Activated naive CD8-positive, alpha-beta T cell treated with anti-CD3 and anti-CD28 coated beads for 36 hours (primary cell): ENCODE measurements at places on chromosomes 5 and 9. TPM values are rescaled to one million over a fixed set of nuclear protein-coding genes. Genes with fewer than 3 reads are reported as not detected.
A peak's percentile ranks its signal among the peaks of the same experiment; 100 is the strongest.

DNA sequence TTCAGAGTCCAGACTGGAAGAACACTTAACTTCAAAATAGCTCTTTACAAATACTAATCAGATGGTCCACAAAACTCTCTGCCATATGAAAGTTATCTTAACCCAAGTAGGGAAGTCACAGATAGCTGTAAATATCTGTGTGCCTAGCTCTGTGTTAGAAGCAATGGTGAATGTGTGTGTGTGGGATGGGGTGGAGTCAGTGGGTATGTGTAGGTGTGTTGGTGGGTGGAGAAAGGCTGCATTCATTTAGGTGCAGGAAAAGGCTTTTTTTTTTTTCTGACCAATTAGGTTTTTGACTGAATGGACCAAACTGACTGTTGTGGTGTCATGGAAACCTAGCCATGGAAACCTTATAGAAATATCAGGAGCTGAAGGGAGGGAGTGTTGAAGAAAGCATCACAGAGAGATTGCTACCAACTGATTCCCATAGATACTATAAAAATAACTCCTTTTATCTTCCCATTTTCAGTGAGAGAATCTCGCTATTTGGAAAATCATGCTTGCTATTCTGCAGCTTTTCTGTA, 156.2 kb upstream of the NR3C1 start:
- peaks cover 13% of the 10 kb centered on the region for H3K4me1 ChIP-seq
- no peaks in the 10 kb centered on the region for H3K36me3 ChIP-seq
- no peaks in the 10 kb centered on the region for H3K27me3 ChIP-seq

DNA sequence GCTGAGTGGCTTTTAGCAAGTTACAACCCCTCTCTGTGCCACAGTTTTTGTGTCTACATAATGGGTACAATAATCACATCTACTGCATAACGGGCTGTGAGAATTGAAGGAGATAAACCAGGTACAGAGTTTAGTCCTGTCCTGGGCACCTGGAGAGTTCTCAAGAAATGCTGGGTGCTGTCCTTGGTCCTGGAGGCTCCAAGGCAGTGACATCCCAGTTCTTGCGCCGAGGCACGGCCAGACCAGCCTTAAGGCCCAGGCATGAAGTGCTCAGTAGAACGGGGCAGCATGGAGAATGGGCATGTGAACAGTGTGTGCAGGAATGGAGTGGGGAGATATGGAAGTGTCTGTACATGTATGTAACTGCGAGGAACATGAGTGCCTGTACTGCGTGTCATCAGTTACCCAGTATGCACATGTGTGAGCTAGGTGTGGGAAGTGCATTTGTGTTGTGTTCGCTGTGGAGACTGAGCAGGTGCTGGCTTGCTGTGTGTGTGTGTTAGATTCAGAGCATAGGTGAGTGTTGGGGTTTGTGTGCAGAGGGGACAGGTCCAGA, 6.3 kb upstream of the UNC5A start:
- no peak overlapping the region for H3K4me3 ChIP-seq
- H3K36me3 ChIP-seq = no peaks in the 10 kb centered on the region
- no peak overlapping the region for H3K27ac ChIP-seq
- H3K27me3 ChIP-seq = peaks cover 57% of the 10 kb centered on the region
- no peaks in the 10 kb centered on the region for H3K4me1 ChIP-seq

GRCh38 chr9:88418715-88419540, 30.7 kb downstream of the SPIN1 start:
- H3K27ac ChIP-seq = peak overlapping the region; percentile 79
- no peaks in the 10 kb centered on the region for H3K27me3 ChIP-seq
- no peak overlapping the region for H3K4me3 ChIP-seq
- DNase-seq = peak; percentile 24

DNA sequence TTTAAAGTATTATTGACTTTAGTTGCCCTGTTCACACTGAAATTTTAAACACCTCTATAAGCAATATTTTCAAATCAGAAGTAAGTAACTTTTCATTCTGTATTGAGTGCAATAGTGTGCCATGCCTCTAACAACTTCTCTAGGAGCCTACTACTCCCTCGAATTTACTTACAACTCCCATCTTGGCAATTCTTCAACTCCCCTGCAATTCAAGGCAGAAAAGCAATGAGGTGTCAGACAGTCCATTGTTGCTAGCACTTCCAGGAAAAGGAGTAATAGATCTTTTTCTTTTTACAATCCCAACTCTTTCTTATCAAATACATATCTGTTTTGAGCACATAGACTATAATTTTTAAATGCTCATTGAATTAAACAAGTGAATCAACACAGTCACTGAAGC, 222.7 kb upstream of the PUM3 start:
- H3K4me1 ChIP-seq = no peaks in the 10 kb centered on the region
- DNase-seq = no peak
- no peaks in the 10 kb centered on the region for H3K36me3 ChIP-seq
- no peak overlapping the region for H3K4me3 ChIP-seq
- no peak overlapping the region for H3K27ac ChIP-seq

- no peak overlapping the region for H3K27ac ChIP-seq
- no peak for DNase-seq
- H3K4me3 ChIP-seq = no peak overlapping the region
- no peaks in the 10 kb centered on the region for H3K36me3 ChIP-seq
- no peaks in the 10 kb centered on the region for H3K27me3 ChIP-seq
Measured at GRCh38 chr5:14123974-14124482, 19.1 kb upstream of the TRIO start.

DNA sequence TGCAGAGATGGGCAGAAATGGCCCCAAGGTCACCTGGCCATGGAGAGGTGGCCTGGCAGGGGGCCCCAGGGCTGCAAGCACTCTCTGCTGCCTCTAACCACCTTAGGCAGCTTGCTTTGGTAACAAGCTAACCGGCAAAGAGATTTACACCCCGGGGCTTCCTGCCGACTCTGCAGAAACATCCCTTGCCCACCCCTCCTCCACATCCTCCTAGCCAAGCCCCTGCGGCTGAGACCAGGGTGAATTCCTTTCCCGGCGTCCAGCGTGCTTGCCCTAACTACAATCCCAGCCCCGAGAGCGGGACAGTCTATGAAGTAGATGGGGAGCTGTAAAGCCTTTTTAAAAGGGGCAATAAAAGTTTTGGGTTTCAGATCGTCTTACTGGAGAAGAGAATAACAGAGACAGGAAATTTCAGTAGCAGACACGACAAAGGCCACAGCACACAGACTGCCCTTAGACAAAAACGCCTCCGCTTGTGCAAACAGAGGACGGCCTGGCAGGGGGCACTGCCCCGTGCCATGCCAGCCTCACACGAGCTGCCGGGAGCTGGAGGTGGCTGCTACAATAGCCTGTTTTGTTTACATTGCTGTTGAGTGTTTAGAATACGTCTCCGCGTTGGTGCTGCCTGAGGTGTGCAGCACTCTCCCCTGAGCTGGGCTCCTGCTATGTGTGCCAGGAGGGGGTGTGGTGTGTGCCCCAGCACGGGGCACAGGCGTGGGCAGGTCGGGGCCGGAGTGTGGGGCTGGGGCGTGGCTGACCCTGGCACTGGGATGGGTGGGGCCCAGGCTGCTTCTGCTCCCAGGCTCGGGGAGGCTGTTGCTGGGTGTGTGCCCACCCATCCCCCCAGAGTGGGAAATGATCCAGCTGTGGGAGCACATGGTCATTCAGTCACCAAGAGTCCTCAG, 15.3 kb downstream of the MYMK start:
- DNase-seq = peak; percentile 14
- H3K4me1 ChIP-seq = peaks cover 11% of the 10 kb centered on the region
- peak overlapping the region; percentile 58 for H3K4me3 ChIP-seq

DNA sequence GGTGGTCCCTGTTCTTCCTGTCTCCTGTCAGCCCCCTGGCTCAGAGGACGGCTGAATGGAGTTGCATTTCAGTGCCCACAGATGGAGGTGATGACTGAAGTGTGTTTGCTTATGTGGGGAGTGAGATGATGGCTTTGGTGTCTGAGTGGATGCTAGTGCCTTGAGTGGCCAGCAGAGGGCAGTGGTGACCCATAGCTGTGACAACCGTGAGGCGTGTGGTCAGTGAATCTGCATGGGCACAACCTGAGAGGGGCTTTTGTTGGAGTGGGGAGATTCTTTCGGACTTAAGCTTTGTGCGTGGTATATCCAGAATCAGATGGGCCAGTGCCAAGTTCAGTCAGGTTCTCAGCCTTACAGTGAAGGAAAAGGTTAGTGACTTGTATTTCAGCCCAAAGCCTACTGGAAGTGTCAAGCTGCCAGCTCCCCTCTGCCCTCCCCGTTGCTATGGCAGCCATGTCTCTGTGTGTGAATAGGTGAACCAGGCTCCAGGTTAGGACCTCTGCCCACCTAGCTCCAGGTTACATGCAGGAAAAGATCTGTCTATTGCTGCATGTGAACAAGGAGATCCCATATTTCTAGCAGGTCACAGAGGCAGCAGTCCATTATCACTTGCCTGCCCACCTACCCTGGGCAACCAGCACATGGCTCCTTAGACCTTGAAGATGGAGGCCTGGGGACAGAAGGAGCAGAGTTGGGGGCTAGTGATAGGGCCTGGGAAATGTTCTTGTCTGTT, 14.7 kb upstream of the CXXC5 start:
- H3K36me3 ChIP-seq = peaks cover 3% of the 10 kb centered on the region
- H3K27me3 ChIP-seq = no peaks in the 10 kb centered on the region
- peaks cover 37% of the 10 kb centered on the region for H3K4me1 ChIP-seq
- H3K27ac ChIP-seq = peak overlapping the region; percentile 8

- H3K4me3 ChIP-seq = no peak overlapping the region
- no peaks in the 10 kb centered on the region for H3K4me1 ChIP-seq
Measured at GRCh38 chr5:82534986-82535385, 256.8 kb upstream of the RPS23 start.

GRCh38 chr5:74575741-74576538, 64.6 kb downstream of the ENC1 start:
- peaks cover 3% of the 10 kb centered on the region for H3K36me3 ChIP-seq
- H3K27ac ChIP-seq = peak overlapping the region; percentile 81
- H3K27me3 ChIP-seq = peaks cover 5% of the 10 kb centered on the region
- no peak overlapping the region for H3K4me3 ChIP-seq
- DNase-seq = peak; percentile 3

GRCh38 chr5:41707853-41708603, 162.2 kb downstream of the OXCT1 start:
- no peak overlapping the region for H3K27ac ChIP-seq
- DNase-seq = no peak
- H3K4me3 ChIP-seq = no peak overlapping the region
- peaks cover 2% of the 10 kb centered on the region for H3K36me3 ChIP-seq
- peaks cover 4% of the 10 kb centered on the region for H3K27me3 ChIP-seq

DNA sequence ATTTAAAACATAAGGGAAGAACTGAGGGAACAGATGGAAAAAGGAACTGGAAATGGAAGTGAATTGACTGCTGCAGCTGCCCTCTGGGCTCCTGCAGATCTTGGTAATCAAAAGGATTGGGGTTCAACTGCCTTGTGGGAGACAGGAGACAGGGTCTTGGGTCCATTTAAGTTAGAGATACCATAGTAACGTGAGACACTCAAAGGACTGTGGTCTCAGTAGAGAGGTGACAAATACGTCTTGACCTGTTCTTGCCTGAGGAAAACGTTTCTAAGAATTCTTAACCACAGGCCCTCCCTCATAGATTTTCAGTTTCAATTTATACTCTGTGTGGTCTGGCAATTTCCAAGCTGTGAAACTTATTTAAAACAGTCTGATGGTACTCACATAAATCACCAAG, 100.8 kb upstream of the DHFR start:
- H3K4me1 ChIP-seq = peaks cover 67% of the 10 kb centered on the region
- H3K27me3 ChIP-seq = no peaks in the 10 kb centered on the region
- peak overlapping the region; percentile 69 for H3K4me3 ChIP-seq
- DNase-seq = peak; percentile 32
- peak overlapping the region; percentile 89 for H3K27ac ChIP-seq

- H3K4me3 ChIP-seq = no peak overlapping the region
- no peaks in the 10 kb centered on the region for H3K27me3 ChIP-seq
- no peaks in the 10 kb centered on the region for H3K36me3 ChIP-seq
- no peak overlapping the region for H3K27ac ChIP-seq
- DNase-seq = no peak
Measured at GRCh38 chr5:142529626-142530278, 156.1 kb downstream of the FGF1 start.

GRCh38 chr5:93677359-93677891, 64.0 kb downstream of the POU5F2 start:
- no peak overlapping the region for H3K4me3 ChIP-seq
- no peak for DNase-seq
- peaks cover 4% of the 10 kb centered on the region for H3K4me1 ChIP-seq
- H3K27me3 ChIP-seq = no peaks in the 10 kb centered on the region
- H3K27ac ChIP-seq = no peak overlapping the region

DNA sequence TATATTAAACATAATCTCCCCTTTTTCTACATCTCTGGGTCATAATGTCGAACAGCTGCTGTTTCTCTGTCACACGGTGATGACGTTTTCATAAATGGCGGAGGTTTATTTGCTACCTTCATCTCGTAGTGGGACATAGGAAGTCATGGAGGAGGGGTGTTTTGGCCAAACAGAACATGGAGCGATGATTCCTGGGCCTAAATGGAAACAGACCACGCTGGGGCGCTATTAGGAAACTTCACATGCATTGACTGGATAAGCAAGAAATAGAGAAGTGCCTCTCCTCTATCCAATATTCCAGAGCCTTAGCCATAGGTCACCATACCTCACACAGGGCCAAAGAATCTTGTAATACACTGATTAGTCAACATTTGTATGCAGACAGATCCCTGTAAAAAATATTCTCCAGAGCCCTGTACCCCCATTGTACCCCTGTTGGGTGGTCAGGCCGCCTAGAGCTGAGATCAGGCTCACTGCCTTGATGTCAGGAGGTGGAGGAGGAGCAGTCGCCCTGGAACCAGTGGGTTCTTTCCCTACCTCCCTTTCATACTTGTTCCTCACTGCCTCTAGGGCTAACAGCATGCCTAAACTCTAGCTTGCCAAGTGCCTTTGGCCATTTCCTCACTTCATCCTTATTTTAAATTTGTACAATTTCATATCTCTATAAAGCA, 77.8 kb upstream of the SPIN1 start:
- DNase-seq = no peak
- H3K36me3 ChIP-seq = no peaks in the 10 kb centered on the region
- H3K27ac ChIP-seq = peak overlapping the region; percentile 44
- no peaks in the 10 kb centered on the region for H3K27me3 ChIP-seq

DNA sequence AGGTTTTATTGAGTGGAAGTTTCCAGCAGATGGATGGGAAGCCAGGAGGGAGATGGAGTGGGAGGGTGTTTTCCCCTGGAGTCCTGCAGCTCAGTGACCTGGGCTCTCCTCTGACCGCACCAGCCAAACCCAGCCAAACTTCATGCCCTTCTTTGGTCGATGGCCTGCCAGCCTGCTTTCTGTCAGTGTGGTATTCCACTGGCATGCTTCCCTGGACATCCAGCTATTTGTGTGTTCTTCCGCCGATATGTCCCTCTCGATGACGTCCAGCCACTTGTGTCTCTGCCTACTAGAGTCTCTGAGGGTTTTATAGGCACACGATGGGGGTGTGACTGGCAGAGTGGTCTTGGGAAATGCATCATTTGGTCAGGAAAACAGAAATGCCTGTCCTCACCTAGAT, 33.8 kb downstream of the GPBP1 start:
- no peak overlapping the region for H3K4me3 ChIP-seq
- peaks cover 66% of the 10 kb centered on the region for H3K4me1 ChIP-seq
- H3K27ac ChIP-seq = no peak overlapping the region
- no peak for DNase-seq
- no peaks in the 10 kb centered on the region for H3K27me3 ChIP-seq
- peaks cover 28% of the 10 kb centered on the region for H3K36me3 ChIP-seq

DMRT3 gene
- total RNA-seq = not detected

PDCD1LG2 gene
- total RNA-seq = 0.08 TPM

MEGF10 gene
- total RNA-seq = not detected

UNC5A gene
- not detected for total RNA-seq

ANKDD1B gene
- total RNA-seq = not detected

SGCD gene
- not detected for total RNA-seq

AUH gene
- 13.2 TPM for total RNA-seq

TAF11L10 gene
- not detected for total RNA-seq

RGMB gene
- 4.9 TPM for total RNA-seq

SPARC gene
- total RNA-seq = 0.66 TPM

MAMDC2 gene
- total RNA-seq = not detected

HAND1 gene
- not detected for total RNA-seq

SPOCK1 gene
- not detected for total RNA-seq
